Stimulated activated CD8-positive, alpha-beta memory T cell treated with anti-CD3 and anti-CD28 coated beads, Interleukin-12 subunit alpha, Interleukin-12 subunit beta, amount 100 ng/mL, for 4 hours (primary cell): ENCODE measurements at places on chromosomes 5 and 9.
A peak's percentile ranks its signal among the peaks of the same experiment; 100 is the strongest.

- DNase-seq = peak; percentile 53
These were observed 71.2 kb downstream of the RAPGEF1 start for GRCh38 chr9:131668439-131669268.

DNA sequence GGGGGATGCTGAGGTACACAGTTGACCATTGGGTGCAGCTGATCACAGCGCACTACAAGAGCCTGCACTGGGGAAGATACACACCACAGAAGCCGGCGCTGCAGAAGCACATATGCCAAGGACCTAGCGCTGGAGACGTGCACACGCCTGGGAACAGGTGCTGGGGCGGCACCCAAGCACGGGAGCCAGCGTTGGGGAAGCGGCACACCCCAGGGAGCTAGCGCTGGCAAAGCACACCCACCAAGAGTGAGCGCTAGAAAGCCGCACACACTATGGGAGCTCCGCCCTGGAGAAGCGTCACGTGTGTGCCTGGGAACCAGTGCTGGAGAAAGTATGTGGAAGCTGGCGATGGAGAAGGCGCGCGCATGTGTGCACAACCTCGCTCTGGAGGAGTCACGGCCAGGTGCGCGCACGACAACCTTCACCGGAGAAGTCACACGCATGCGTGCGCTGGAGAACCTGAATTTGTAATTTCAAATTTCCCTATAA lies 4.5 kb downstream of the FANCC start:
- DNase-seq = no peak

- DNase-seq = no peak
These were observed 82.7 kb downstream of the EGFLAM start for GRCh38 chr5:38341056-38341455.

- DNase-seq = no peak
These were observed 32.0 kb downstream of the GTF3C4 start for GRCh38 chr9:132702254-132702653.

DNA sequence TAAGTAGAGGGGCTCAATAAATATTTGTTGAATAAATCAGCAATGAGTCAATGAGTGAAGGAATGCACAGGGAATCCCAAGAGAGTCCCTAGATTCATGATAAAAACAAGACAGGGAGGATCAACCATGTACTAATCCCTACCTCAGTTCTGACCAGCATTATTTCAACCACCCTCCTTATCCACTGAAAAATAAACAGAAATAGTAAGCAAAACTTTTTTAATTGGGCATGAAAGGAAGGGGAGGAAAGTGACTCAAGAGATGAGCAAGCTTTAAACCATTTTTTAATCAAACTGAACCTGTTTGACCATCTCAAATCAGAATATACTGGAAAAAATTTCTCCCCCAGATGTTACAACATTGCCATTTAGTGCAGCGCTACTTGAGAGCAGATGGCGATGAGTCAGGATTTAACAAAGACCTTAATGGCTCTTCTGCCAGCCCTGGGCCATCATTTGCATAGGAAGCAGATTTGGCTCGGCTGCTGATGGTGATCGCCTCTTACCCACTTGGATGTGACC lies 194.8 kb upstream of the SLC30A5 start:
- DNase-seq = no peak

DNA sequence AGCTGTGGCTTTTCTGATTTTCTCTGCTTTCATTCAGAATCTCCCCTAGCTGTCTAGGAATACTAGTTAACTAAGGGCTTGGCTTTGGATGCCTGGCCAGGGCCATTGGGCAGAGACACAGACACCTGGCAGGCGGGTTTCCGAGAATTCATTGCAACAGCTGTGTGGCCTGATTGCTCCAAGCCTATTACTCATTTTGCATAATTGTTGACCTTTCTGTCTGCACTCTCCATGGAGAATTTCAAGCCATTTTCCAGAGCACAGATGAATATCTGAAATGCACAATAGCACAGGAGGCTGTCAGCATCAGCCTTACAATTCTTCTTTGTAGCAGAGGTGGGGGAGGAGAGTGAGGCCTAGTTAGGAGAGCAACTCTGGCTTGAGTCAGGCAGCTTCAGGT lies 310.5 kb downstream of the DMAC1 start:
- no peak for DNase-seq

- DNase-seq = no peak
These were observed 226.1 kb downstream of the NR3C1 start for GRCh38 chr5:143177263-143177983.

GRCh38 chr9:3262826-3263529 lies 262.8 kb downstream of the RFX3 start:
- no peak for DNase-seq
